GM23248 (cell line): ENCODE measurements at places on chromosomes 1 and 21. TPM values are rescaled to one million over a fixed set of nuclear protein-coding genes. Genes with fewer than 3 reads are reported as not detected.

KNCN gene
- not detected in 2 replicates for total RNA-seq

ARHGAP30 gene
- total RNA-seq = not detected in 2 replicates

TEDDM1 gene
- total RNA-seq = not detected in 2 replicates

LENEP gene
- total RNA-seq = not detected in 2 replicates

TINAGL1 gene
- total RNA-seq = 3.5 and 4.7 TPM in 2 replicates

ITLN2 gene
- not detected in 2 replicates for total RNA-seq

MCOLN3 gene
- total RNA-seq = 0.51 and 0.54 TPM in 2 replicates

BEND5 gene
- not detected in 2 replicates for total RNA-seq

TIPRL gene
- 32.9 and 36.6 TPM in 2 replicates for total RNA-seq

UBL4B gene
- total RNA-seq = not detected in 2 replicates

FMO5 gene
- 1.8 and 4.9 TPM in 2 replicates for total RNA-seq

TCP10L gene
- total RNA-seq = 0.97 TPM in 1 of 2 replicates, not detected in the other

AADACL3 gene
- not detected in 2 replicates for total RNA-seq

BRINP3 gene
- not detected in 2 replicates for total RNA-seq

PRCC gene
- total RNA-seq = 32.4 and 43.6 TPM in 2 replicates

UBE4B gene
- 27.6 and 29.3 TPM in 2 replicates for total RNA-seq

TNNI3K gene
- total RNA-seq = not detected in 2 replicates

PLA2G2F gene
- total RNA-seq = not detected in 2 replicates

TMPRSS2 gene
- not detected in 2 replicates for total RNA-seq

TDRKH gene
- total RNA-seq = 0.38 and 3.6 TPM in 2 replicates

ZNF593OS gene
- total RNA-seq = not detected in 2 replicates

COL16A1 gene
- total RNA-seq = 234 and 247 TPM in 2 replicates

GUCA2B gene
- not detected in 2 replicates for total RNA-seq

CR1L gene
- total RNA-seq = not detected in 2 replicates

AMY1A gene
- not detected in 2 replicates for total RNA-seq

PHLDA3 gene
- 148 and 162 TPM in 2 replicates for total RNA-seq

THEM5 gene
- not detected in 2 replicates for total RNA-seq

ZYG11A gene
- total RNA-seq = 0.51 TPM in 1 of 2 replicates, not detected in the other

KPRP gene
- total RNA-seq = under 0.01 and 0.22 TPM in 2 replicates

CYP2J2 gene
- not detected in 2 replicates for total RNA-seq

MYOM3 gene
- total RNA-seq = 1.0 and 1.4 TPM in 2 replicates

CADM3 gene
- total RNA-seq = not detected in 2 replicates

PTGS2 gene
- total RNA-seq = 67.9 and 69.3 TPM in 2 replicates

LCE6A gene
- total RNA-seq = not detected in 2 replicates

SPATA46 gene
- total RNA-seq = not detected in 2 replicates

ELAVL4 gene
- total RNA-seq = not detected in 2 replicates

SH2D2A gene
- not detected in 2 replicates for total RNA-seq

HPCAL4 gene
- total RNA-seq = not detected in 2 replicates

SEC16B gene
- 1.5 and 1.9 TPM in 2 replicates for total RNA-seq

SPATC1L gene
- 5.2 and 5.3 TPM in 2 replicates for total RNA-seq

TLR5 gene
- not detected in 2 replicates for total RNA-seq

INKA2 gene
- 0.63 and 1.3 TPM in 2 replicates for total RNA-seq

EPHX1 gene
- 18.2 and 21.9 TPM in 2 replicates for total RNA-seq

S100A2 gene
- total RNA-seq = 1.7 and 9.0 TPM in 2 replicates

ANKRD65 gene
- total RNA-seq = 0.51 and 0.97 TPM in 2 replicates

CYP4X1 gene
- total RNA-seq = not detected in 2 replicates

DDR2 gene
- 194 and 196 TPM in 2 replicates for total RNA-seq

HRNR gene
- total RNA-seq = not detected in 2 replicates

HPDL gene
- 3.7 TPM in 2 replicates for total RNA-seq
